ENCODE measurements at places on chromosomes 4 and X. TPM values are rescaled to one million over a fixed set of nuclear protein-coding genes. Genes with fewer than 3 reads are reported as not detected.

DNA sequence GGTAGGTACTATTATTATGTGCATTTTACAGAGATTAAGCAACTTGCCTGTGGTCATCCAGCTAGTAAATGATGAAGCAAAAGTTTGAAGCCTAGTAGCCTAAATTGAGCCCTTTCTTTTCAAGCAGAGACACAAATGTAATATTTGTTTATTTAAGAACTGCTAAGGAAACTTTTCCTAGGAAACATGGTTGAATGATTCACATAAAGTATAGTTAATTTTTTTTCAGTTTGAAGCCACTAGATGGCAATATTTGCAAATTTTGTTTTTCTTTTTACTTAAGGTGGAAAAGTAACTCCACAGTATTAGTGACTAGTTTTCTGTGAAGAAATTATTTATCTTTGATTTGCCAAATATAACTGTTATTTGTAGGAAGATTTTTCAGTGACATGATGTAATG, 52.8 kb upstream of the ANKRD17 start:
- no peak for DNase-seq

GAGE12F gene
- total RNA-seq: 0.64 TPM

GRCh38 chrX:11180571-11180970, 69.4 kb downstream of the HCCS start:
- no peak for DNase-seq

DUSP21 gene
- total RNA-seq: not detected

- no peak for DNase-seq
Observed at GRCh38 chrX:107861056-107861455, 35.4 kb downstream of the MID2 start.

GRCh38 chr4:3168029-3168428, 80.9 kb upstream of the MSANTD1 start:
- no peak for DNase-seq

DNA sequence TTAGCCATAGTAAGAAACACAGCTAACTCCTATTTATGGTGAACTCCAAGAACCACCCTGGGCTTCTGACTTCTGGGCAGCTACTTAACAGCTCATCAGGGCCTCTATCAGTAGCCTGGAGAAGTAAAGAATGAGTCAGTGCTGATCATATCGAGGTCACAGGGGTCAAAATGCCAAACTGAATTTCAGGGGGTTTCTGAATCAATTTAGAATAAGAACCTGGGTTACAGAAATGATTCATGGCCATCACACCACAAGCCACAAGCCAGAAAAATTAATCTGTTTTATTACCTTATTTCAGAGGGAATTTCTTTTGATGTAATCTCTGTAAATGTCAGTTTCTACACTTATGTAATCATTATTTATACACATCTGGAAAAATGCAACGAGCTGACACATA, 64.4 kb downstream of the CHST7 start:
- no peak for DNase-seq

RBMXL3 gene
- total RNA-seq: not detected

Data from T-cell (primary cell).